GM23248 (cell line): ENCODE measurements at places on chromosomes 6 and 20.
A peak's percentile ranks its signal among the peaks of the same experiment; 100 is the strongest.

DNA sequence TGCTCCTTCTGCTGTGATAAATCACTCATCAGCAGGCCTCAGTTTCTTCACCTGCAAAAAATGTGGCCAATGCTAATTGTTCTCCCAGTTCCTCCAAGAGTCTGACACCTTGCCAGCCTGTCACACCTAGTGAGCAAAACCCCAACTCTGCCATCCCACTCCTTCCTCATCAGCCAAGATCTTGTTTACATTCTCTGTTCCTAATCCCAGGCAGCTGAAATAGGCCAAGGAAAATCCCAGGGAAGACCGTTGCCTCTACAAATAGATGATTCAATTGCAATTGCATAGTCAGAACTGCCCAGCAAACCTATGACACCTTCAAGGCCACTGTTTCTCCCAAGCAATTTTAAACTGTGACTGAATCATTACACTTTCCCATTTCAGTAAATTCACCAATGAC, 78.7 kb downstream of the GMDS start:
- no peak for DNase-seq

- DNase-seq, result no peak
These were observed 139.3 kb downstream of the UNC5CL start for GRCh38 chr6:40899684-40900155.

GRCh38 chr20:53736122-53736756, 142.6 kb upstream of the ZNF217 start:
- DNase-seq, result peak; percentile 17

DNA sequence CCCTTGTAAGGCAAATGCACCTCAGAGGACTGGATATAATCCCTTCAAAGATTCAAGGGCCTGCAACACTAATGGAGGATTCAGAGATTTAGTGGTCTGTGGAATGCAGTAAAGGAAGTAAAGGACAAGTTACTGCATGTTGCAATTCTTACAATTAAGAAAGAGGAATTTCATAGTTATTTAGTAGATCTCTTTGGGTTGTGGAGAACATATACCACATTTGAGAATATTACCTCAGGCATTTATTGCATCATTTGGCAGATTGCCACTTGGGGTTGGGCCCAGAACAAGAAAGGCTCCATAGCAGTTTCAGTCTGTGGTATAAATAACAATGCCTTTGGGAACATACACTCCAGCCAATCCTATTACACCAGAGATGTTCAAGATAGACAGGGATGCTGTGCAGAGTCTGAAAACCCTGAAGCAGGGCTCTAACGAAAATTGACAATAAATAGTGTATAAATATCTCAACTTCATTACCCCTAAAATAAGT, 20.9 kb upstream of the EPM2A start:
- peak; percentile 79 for DNase-seq

DNA sequence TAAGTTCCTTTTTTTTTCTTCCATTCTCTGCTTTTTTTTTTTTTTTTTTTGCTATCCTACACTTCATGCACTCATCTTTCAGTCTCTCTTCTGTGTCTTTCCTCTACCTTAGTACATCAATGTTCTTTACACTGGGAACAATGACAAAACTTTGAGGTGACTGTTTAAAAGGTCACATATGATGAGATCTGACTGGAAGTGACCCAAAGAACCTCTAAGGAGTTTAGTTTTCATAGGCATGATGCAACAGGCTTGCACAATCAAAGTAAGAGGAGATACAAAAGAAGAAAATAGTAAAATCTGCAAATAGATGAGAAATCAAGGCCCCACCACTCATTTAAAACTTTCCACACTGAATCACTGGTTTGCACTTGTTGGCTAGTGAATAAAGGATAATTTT, 840.8 kb downstream of the TBC1D32 start:
- no peak for DNase-seq
